ENCODE measurements at places on chromosomes 1 and 21.
A peak's percentile ranks its signal among the peaks of the same experiment; 100 is the strongest.

DNA sequence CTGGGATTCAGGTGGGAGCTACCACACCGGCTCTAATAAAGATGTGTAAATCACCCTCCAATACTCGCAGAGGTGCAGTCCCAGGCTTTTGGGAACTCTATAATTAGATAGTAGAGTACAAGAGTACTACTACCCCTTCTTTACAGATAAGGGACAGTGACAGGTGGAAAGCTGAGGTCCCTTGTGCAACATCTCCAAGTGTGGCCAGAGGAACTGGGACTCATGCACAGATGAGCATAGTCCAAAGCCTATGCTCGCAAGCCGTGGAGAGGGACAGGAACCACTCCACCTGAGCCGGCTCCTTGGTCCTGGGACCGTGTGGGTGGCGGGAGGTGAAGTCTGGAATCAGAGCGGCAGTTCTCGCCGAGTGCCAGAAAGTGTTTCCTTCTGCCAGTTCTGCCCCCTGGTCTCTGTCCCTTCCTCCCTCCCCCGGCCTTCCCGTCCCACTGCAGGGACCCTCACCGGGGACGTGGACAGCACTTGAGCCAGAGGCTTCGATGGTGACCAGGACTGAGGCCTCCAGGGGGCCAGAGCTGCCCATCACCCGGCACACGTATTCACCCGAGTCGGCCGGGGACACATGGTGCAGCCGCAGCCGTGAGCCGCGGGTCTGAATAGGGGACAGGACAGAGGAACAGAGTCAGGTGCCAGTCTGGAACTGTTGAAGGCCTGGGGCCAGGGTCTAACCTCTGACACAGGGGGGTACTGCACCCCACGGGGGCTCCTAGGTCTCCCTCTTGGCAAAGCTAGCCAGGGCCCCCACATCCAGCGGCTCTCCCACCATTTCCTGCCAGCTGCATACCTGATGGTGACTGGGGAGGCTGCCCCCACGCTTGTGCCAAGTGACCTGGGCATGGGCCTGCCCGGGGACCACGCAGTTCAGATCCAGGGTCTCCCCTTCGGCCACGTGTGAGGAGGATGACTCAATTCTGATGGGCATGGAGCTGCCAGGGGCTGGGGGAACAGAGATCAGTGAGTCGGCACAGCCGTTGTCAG is 33.9 kb downstream of the LDLRAD2 start:
- no peak for DNase-seq

GRCh38 chr21:36627242-36627641 is 71.7 kb upstream of the SIM2 start:
- no peak for DNase-seq

- DNase-seq, result no peak
Observed at GRCh38 chr1:63873751-63874150, 99.9 kb downstream of the ROR1 start.

- DNase-seq, result no peak
Observed at GRCh38 chr1:229509576-229509975, 1.4 kb upstream of the NUP133 start.

- no peak for DNase-seq
Observed at GRCh38 chr1:28244549-28245251, 8.8 kb downstream of the ATP5IF1 start.

- no peak for DNase-seq
Observed at GRCh38 chr1:216346526-216346925, 76.7 kb downstream of the USH2A start.

DNA sequence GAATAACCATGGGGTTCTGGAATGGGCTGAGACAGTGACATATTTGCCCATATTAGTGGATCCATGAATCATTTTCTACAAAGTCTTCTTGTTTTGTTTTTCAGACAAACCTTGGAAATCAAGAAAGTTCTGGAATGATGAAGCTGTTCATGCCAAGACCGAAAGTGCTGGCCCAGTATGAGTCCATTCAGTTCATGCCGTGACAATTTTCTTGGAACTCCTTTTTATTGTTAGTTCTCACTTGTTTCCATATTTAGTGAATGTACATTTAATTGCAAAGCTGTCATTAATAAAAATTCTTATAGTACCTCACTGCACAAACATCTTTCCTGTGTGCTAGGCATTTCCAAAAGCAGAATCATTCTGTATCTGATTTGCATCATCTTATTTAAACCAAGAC is 100.6 kb upstream of the KCNJ15 start:
- DNase-seq, result no peak

- DNase-seq, result no peak
Observed at GRCh38 chr1:36400514-36400824, 2.8 kb upstream of the LSM10 start.

- no peak for DNase-seq
Observed at GRCh38 chr1:22137004-22137720, 5.7 kb downstream of the WNT4 start.

- peak; percentile 7 for DNase-seq
Observed at GRCh38 chr21:40587736-40588346, 259.1 kb downstream of the DSCAM start.

- DNase-seq, result peak; percentile 95
Observed at GRCh38 chr1:112704391-112704933, 2.5 kb downstream of the RHOC start.

All from Ammon's horn (tissue), 1 donor.